ENCODE measurements at places on chromosomes 3 and 15.

- no peak for DNase-seq
Observed at GRCh38 chr3:126578702-126579101, 20.0 kb upstream of the C3orf22 start.

- peak; percentile 92 for DNase-seq
Observed at GRCh38 chr15:60423537-60423936, 25.8 kb upstream of the ANXA2 start.

DNA sequence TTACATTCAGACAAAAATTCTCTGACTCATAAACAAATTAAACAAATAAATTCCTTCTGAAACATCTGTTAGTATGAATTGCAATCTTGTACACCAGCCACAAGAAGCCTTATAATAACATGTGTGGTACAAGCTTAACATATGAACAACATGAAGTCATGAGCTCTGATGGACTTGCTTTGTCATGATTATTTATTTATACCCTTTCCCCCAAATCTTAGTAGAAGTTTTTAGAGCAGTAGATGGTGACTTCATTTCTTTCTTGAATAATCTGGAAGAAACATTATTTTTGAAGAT, 633.4 kb downstream of the EPHA3 start:
- no peak for DNase-seq

DNA sequence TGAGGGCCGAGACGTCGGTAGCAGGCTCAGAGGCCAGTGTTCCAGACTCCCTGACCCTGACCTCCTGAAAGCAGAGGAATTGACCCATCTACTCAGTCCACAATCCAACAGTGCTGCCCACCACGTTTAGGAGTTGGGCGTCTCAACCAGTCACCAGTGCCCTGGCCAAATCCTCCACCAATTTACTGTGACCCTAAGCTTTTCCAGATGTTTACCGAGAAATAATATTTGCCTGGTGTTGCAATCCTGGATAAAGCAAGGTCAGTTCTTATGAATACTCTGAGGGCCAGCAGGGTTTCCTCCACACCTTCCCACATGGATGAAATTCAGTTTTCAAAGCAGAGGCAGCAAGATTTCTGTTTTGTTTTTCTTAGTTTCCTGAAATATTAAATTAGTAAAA, 7.5 kb upstream of the APOD start:
- DNase-seq, result no peak

- no peak for DNase-seq
Observed at GRCh38 chr15:92533298-92533697, 122.3 kb downstream of the FAM174B start.

Measured in ACHN (cell line).